ENCODE measurements at places on chromosomes 5 and 9.

GRCh38 chr9:124659099-124659659, 111.9 kb downstream of the NR6A1 start:
- peak; percentile 24 for DNase-seq

- peak; percentile 83 for DNase-seq
Measured at GRCh38 chr9:89522261-89522958, 24.5 kb upstream of the SEMA4D start.

DNA sequence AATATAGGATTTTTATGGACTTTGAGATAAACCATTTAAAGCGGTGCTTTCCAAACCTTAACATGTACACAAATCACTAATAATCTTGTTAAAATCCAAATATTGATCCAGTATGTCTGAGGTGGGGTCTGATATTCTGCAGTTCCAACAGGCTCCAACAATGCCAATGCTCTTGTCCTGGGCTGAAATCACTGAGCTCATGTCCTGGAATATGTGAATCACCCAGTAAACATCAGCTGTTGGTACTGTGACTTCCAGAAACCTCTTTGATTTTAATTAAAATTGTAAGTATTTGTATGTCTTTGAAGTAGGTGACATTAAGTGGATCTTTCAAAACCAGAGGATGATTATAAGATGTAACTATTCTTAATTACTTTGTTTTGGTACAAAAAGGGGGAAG, 52.8 kb upstream of the CAST start:
- DNase-seq, result no peak

DNA sequence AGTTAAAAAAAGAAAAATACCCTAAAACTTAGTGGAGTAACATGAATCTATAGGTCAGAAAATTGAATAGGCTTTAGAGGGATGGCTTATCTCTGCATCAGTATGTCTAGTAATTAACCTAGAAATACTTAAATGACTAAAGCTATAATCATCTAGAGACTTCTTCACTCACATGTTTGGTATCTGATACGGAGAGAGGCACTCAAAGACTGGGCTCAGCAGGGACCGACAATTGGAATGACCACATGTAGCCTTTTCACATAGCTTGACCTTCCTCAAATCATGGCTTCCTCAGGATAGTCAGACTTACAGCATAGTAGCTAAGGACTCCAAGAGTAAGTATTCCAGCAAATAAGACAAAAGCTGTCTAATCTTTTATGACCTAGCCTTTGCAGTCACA, 105.3 kb upstream of the RORB start:
- DNase-seq, result no peak

DNA sequence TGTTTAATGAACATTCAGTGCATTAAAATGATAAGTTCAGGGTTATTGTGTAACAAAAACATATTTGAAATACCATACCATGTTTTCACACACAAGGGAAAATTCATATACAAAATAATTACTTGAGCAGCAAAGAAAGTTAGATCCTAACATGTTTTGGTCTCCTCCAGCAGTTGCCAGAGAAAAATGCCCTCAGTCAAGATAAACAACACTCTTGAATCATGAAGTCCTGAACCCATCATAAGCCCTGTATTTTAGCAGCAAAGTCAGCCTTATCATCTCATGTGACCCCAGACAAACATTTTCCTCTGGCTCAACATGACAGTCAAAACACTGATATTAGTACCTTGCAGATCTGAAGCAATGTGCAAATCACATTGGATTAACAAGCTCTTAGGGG, 1541.1 kb upstream of the WWC1 start:
- no peak for DNase-seq

GRCh38 chr9:95297760-95298159, 19.7 kb downstream of the FANCC start:
- no peak for DNase-seq

- no peak for DNase-seq
Measured at GRCh38 chr5:53730943-53731342, 170.5 kb downstream of the NDUFS4 start.

- DNase-seq, result no peak
Measured at GRCh38 chr5:142356349-142356715, 31.5 kb upstream of the SPRY4 start.

DNA sequence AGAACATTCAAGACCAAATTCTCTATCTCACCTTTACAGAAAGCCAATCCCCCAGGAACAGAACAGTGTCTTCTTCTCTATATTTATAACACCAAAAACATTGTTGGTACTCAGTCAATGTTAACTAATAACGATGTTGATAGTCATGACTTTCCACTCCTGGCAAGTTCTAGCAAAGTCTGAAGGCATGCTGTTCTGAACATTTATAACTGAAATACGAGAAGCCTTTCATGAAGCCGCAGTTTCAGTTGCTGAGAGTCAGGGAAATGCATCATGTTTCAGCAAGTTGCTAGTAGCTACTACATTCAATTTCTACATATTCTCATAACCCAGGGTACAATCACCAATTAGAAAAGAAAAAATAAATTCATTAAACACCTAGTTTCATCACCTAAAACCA, 301.4 kb downstream of the PDE4D start:
- no peak for DNase-seq

GRCh38 chr5:178536541-178537466, 53.4 kb downstream of the COL23A1 start:
- no peak for DNase-seq

DNA sequence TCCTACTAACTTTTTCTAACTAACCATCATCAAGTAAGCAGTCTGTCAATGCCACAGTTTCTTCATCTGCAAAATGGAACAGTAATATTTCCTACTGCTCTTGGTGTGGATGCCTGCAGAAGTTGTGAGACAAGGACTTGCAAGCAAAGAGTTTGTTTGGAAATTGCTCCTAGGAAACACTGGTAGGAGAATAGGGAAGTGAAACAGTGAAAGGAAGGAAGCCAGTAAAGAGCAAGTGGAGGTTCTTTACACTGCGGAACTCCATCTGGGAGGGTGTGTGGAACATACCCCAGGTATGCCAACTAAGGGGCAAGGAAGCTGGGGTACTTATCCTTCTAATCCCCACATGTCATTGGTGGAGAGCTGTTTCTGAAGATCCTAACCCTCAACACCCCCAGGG, 119.9 kb downstream of the FOXD1 start:
- no peak for DNase-seq

- no peak for DNase-seq
Measured at GRCh38 chr5:157915638-157916037, 56.7 kb upstream of the CLINT1 start.

Data from CD4-positive, alpha-beta T cell treated with Interleukin-10 for 1 hour (primary cell).